AG08395 (cell line): ENCODE measurements at places on chromosomes 6 and 20.

DNA sequence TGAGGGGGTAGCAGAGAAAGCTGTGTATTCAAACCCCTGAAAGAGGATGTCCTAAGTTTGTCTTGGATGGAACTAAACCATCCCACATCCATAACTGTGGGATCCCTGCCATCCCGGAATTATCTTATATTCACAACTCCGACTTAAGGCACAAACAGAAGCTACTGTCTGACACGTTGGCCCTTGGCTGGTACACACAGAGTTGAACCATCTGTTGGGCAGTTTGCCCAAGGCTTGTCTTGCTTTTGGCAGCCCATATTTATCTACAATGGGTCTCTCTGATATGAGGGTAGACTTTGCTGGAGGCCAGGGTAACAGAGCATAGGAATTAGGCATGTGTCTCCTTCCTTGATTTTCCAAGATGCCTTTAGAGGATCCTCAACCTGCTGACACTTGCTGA is 116.6 kb upstream of the PROKR2 start:
- DNase-seq: no peak

- no peak for DNase-seq
Measured at GRCh38 chr6:220721-221475, 71.4 kb upstream of the DUSP22 start.

- no peak for DNase-seq
Measured at GRCh38 chr6:161216616-161217205, 57.1 kb downstream of the AGPAT4 start.

DNA sequence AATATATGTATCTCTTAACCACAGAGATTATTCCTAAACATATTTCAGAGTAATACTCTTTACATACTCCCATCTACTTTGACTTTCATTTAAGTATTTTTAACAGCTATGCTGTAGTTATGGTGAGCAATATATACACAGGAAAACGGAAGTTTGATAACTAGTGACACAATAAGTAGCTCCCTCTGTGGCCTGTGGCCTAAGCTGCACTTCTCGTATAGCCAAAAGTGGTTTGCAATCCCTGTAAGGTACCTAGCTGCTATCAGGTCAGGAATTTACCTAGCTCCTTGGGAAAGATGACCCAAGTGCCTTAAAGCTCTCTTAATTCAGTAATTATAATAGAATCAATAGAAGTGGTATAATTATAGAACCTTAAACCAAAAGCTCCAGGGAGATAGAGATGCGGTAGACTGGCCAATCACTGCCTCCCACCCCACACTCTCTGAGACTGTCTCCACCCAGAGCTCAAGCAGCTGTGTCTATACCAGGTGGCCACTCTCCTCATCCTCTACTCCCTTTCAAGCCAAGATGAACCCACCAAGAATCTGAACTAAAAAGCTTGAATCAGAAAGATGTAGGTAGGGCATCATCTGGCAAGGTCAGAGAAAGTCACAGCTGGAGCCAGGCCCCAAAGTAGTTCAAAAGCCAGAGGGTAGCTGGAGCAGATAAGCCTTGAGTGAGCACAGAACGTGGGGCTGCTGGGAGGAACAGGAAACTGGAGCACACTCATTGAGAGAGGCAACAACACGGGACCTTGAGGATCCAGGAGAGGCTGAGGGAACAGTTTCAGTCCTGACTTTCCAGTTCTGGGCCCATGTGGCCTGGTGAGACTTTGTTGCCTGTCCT is 84.9 kb upstream of the ASF1A start:
- DNase-seq: no peak

- no peak for DNase-seq
Measured at GRCh38 chr6:27297857-27298730, 14.0 kb downstream of the POM121L2 start.

DNA sequence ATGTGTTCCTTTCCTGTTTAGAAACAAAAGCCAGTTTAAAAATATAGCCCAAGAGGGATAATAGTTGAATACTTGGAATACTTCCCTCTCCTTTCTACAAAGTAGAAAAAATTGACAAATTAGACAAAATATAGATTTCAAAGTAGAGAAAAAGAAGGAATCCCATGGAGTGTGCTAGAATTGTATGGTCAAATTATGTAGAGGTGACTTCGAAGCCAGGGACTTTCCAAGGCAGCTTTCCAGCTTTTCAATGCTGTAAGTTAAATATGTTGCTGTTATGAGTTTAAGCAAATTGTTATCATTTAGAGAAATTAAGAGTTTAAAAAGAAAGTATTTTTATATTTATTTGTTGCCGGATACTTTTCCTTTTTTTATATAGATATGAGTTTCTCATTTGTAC is 415.5 kb upstream of the OPRM1 start:
- DNase-seq: no peak

GRCh38 chr20:55116598-55116997 is 641.2 kb downstream of the DOK5 start:
- DNase-seq: no peak

DNA sequence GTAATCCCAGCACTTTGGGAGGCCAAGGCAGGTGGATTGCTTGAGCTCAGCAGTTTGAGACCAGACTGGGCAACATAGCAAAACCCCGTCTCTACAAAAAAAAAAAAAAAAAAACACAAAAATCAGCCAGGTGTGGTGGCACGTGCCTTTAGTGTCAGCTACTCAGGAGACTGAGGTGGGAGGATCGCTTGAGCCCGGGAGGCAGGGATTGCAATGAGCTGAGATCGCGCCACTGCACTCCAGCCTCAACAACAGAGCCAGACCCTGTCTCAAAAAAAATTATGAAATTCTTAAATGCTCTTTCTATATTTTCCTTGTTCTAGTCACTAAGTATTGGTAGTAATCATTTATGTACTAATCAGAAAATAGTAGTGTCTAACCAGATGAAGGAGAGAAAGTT is 30.6 kb downstream of the SYTL3 start:
- DNase-seq: no peak

- no peak for DNase-seq
Measured at GRCh38 chr6:36345681-36346466, 9.2 kb upstream of the BNIP5 start.

DNA sequence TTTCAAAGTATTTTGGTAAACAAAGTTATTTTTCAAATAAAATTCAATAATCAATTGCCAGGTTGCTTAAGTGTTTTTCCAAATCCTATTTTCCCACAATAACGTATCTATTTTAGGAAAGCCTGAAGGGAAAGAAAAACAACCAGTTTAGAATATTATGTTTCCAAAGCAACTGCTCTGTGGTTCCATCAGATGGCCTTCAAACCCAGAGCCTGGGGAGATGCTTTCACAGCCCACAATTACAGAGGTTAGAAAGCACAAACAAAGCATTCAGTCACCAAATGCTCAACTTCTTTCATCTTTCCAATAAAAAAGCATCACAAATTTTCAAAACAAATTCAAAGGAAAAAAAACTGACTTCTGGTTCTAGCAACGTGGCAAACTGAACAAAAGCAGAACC is 66.0 kb downstream of the ELOVL5 start:
- DNase-seq: peak; percentile 32

- no peak for DNase-seq
Measured at GRCh38 chr6:13730704-13731103, 19.1 kb upstream of the RANBP9 start.

- DNase-seq: no peak
Measured at GRCh38 chr6:124334359-124334758, 530.7 kb downstream of the NKAIN2 start.

DNA sequence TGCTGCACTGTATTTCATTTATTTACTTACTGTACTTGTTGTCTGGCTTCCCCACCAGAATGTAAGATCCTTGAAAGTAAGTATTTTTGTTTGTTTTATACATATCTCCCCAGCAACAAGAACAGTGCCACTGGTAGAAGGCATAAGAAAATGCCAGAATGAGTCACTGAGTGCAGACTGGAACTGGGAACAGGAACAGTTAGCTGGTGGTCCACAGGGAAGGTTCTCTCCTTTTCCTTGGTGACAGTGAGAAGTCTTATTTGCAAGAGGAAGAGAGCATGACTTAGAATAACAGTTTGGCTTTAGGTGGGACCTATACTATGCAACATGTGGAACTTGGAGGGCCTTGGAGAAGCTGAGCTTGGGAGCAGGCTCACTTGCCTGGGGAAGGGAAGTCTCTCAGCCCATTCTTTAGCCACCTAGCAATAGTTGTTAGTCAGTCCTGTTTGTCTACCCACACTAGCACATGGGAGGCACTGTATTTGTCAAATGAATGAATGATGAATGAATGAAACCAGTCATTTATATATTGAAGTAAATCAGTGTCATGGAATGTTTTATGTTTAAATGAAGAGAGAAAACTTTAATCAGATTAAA is 203.5 kb downstream of the KCNQ5 start:
- peak; percentile 48 for DNase-seq

DNA sequence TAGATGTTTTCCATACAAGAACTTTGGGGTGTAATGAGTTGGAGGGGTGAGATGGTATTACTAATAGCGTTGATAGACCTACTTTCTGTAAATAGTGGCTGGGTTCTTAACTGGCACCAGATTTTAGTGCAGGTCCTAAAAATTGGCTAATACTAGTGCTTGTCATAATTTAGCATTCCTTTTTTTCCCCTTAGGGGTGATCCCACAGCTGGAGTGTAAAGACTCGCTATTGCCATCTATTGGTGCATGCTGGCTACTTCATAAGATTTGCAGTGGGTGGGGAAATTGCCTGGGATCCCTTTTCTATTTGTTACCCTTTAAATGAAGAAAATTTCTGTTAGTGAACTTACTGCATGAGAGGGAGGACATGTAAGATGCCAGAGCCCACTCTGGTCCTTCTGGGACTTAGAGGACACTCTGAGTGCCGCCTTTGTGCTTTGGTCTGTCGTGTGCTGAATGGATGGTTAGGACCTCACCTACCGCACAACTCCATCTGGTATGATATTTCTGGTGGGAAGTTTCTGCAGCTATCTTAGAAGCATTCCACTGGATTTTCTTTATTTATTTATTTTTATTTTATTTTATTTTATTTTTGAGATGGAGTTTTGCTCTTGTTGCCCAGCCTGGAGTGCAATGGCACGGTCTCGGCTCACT is 195.5 kb downstream of the JARID2 start:
- DNase-seq: peak; percentile 84

- no peak for DNase-seq
Measured at GRCh38 chr6:150196942-150197745, 54.3 kb downstream of the PPP1R14C start.

DNA sequence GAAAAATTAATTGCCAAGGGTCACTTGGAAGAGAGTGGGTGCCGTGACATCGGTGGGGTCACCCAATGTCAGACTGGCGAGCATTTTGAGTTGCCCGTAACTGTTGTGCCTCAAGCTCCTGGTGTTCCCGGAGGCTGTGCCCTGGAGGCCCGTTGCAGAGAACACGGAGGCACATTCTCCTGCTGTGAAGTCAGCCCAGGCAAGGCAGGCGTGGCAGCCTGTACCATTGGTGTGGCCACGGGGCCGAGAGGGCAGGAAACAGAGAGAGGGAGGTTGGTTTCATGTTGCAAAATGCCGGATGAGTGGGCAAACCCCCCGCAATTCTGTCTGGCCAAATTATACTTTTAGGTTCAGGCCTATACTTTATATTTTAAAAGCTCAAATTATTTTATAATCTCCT is 81.2 kb downstream of the THBS2 start:
- peak; percentile 90 for DNase-seq
